ENCODE measurements at places on chromosomes 4 and X.

DNA sequence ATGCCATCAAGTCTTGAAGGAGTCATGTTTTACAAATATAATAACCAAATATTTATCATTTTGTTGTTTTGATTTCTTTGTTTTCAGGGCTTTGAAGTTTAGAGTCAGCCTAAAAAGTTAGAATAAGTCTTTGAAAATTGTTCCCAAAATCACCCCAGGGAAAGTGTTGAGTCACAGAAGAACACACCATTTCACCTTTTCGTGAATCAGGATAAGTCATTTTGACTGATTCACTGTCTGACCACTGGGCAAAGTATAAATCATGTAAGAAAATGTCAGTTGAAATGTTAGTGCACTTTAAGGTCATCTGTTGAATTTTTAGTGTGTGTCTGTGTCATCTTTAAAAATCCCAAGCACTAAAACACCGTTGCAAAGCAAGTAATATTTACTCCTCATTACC is 1320.1 kb downstream of the RPA4 start:
- DNase-seq, result no peak

- DNase-seq, result no peak
Observed at GRCh38 chr4:113707048-113707447, 54.5 kb downstream of the CAMK2D start.

DNA sequence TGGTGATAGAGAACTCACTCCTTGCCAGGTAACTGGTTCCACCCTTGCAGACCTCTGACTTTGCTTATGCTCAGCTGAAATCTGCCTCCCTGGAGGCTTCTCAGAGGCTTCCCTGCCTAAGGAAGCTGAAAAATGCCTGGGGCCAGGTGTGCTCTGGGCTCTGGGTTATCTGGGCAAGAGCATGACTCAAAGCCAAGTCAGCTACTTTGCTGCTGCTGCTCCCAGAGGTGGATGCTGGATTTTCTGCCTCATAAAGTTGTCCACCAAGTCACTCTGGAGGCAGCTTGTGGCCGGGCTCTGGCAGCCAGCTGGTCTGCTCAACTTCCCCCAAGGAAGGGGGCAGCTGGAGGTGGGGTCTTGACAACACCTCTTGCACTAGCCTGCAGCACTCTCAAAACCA is 132.7 kb downstream of the PJA1 start:
- no peak for DNase-seq

DNA sequence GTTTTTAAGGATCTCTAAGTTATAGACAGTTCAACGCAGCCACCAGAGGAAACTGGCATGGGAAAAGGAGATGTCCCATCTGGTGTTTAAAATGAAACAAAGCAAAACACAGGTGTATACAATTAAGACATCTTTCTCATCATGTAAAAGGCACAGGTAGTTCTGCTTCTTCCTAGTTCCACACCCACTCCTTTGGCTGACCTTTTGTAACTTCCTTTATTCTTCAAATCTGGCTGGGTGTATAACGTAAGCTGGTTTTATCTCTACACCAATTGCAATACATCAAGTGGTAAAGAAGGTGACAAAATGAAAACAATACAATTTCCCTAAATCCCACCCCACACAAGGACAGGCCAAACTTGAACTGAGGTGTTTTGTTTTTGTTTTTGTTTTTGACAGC is 27.3 kb upstream of the FBXW7 start:
- no peak for DNase-seq

- DNase-seq, result no peak
Observed at GRCh38 chr4:179151770-179152169, 1709.5 kb upstream of the AGA start.

GRCh38 chrX:130885996-130886395 is 17.0 kb downstream of the ENOX2 start:
- DNase-seq, result no peak

GRCh38 chrX:16946971-16947562 is 609 bp downstream of the REPS2 start:
- DNase-seq, result no peak

- no peak for DNase-seq
Observed at GRCh38 chrX:103092942-103093341, at the start of gene NXF3. Gene NXF3, minus strand, starts transcription at chrX:103093143. Its CDS starts 120 bp downstream, at chrX:103093023.

GRCh38 chr4:140266958-140267568 is 106.4 kb upstream of the SCOC start:
- no peak for DNase-seq

GRCh38 chr4:24659241-24659961 is 75.0 kb upstream of the DHX15 start:
- DNase-seq, result no peak

DNA sequence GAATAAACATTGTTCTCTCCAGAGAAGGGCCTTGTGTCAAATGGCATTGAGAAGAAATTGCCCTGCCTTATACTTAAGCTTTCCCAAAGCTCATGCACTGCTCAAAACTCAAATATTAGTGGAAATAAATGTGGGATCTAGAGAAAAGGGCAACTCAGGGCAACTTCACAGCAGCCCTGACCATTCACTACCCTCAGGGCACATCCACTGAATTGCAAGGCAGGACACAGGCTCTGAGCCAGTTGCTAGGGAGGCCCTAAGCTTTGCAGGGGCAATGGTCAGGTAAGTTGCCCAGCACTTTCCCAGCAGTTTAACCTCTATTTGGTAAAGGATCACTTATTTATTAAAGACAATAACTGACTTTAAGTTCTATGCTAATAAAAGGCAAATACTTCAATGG is 255.3 kb upstream of the TEX13A start:
- no peak for DNase-seq

- DNase-seq, result no peak
Observed at GRCh38 chrX:2910109-2910508, 19.0 kb downstream of the ARSD start.

- DNase-seq, result peak; percentile 18
Observed at GRCh38 chr4:89249716-89250361, 57.8 kb downstream of the GPRIN3 start.

- no peak for DNase-seq
Observed at GRCh38 chr4:163564221-163564720, 69.8 kb downstream of the TMA16 start.

- no peak for DNase-seq
Observed at GRCh38 chrX:124226129-124226528, 106.3 kb upstream of the TEX13D start.

- DNase-seq, result no peak
Observed at GRCh38 chrX:92213786-92214185, 434.6 kb downstream of the PCDH11X start.

GRCh38 chr4:113524096-113524495 is 237.4 kb downstream of the CAMK2D start:
- no peak for DNase-seq

DNA sequence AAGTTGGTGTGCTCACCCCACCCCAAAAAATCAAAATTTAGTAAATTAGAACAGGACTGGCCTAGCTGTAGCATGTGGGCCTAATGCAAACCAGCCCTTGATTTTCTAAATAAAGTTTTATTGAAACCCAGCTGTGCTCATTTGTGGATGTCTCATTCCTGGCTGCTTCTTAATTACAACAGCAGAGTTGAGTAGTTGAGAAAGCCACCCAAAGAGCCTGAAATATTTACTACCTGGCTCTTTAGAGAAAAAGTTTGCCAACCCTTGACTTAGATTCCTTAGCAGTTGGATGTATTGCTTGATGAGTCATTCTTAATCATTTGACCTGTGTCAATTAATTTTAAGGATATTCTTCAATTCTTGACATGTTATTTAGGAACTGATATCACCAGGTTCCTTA is 168.3 kb upstream of the PUDP start:
- DNase-seq, result no peak

GRCh38 chrX:1914606-1915365 is 299.9 kb downstream of the ASMT start:
- no peak for DNase-seq

DNA sequence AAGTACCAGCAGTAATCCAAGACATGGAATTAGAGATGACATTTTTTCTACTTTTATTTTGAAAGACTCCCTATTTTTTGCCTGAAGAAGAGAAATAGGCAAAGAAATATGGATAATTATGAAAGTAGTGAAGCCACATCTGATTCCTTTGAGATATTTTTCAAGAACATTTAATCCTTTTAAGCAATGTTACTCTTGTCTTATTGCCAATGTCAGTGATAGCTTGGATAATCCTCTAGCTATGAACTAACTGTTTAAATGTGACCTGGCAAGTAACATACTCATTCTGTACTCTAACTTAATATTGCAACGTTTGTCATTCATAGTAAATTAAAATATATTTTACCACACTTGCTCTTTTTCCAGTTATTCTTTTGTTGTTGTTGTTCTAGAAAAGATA is 181.3 kb downstream of the VEGFC start:
- DNase-seq, result no peak

DNA sequence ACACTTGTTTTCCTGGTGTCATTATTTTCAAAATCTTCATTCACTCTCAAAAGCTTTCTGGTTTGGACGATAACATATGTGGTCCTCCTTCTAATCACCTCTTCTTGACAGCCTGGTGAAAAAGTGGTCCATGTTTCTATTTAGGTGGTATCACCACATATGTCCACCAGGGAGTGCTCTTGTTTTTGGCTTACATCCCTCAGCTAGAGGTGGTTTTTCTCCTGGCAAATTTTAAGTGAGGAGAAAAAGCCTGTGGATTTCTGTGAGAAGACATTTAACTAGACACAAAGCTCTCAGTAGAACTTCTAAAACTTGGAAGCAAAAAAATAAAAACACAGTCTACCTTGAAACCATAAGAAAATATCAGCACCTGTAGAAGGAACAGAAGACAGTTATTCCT is 58.0 kb upstream of the FRMPD4 start:
- no peak for DNase-seq

DNA sequence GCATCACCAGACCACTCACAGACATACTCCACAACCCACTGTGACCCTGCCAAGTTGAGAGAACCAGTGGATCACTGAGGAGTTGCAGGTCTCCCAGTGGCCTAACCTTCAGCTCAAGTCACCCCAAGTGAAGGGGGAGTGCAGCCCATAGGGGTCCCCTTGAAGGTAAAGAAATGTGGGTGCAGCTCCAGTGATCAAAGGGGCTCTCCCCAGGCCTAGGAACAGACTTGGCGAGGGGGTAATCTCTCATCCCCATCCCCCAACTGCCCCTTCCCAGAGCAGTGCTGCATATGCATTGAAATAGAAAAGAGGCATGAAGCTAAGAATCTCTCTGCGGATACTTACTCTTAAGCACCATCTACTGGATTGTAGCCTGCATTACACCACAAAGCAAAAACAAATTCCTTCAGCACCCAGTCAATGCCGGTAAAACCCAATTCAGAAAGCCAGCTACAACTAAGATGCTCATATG is 27.0 kb downstream of the MAGEE1 start:
- no peak for DNase-seq

DNA sequence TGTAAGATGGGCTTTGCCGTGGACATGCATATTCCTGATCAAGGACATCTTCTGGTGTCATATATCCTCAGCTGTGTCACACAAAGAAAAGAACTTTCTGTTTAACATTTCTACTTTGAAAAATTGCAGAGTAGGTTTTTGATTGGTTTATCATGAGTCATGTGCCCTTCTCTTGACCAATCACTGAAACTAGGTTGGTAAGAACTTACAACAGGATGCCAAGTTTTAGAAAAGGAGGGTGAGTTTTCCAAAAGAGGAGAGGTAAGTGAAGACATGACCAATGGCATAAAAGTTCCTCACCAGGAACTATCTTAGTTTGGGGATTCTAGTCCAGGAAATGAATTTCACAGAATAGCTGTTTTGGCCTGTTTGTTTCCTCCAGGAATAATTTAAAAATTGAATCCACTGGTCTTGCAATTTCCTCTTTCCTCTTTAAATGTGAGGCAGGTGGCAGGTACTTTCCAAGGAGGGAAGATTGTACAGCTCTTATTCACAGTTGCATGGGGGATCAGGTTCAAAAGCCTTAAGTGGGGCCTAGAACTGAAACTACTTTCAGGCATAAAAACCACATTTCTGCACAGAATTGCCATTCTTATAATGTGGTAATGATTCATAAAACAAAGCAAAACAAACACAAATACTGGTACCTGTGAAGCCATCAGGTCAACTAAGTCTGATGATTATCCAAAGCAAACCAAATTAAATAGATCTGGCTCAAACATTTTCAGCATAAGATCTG is 1114.5 kb upstream of the LCORL start:
- DNase-seq, result no peak

- DNase-seq, result no peak
Observed at GRCh38 chr4:52945326-52945898, 83.3 kb downstream of the RASL11B start.

Measured in upper lobe of left lung (tissue), 6 donors.